Naive B cell (primary cell): ENCODE measurements at places on chromosomes 5 and 9.

DNA sequence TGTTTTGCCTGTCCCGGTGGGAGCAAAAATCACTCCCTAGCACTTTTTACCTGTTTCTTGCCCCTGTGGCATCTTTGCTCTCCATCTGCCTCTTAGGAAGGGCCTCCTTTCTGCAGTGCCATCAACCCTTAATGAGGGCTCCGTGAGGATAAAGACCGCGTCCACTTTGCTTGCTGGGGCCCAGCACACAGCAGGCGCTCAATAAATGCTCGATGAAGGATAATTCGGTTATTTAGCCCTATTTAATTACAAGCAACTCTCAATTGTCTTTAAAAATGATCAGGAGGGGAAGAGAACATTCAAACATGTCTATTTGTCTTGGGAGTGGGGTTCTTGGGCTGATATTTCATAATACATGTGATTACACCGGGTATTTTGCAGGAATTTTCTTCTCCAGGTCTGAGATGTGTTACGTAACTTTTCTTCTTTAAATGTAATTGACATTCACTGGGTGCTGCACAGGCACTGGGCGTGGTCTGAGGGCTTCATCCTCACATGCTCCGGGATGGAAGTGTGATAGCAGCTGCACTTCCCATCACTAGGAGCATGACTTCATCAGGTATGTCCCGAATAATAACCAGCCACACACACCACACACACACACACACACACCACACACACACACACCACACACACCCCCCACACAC, 19.8 kb upstream of the NTNG2 start:
- H3K27me3 ChIP-seq = peaks cover 89% of the 10 kb centered on the region
- H3K4me3 ChIP-seq = peak overlapping the region; percentile 74
- H3K4me1 ChIP-seq = peaks cover 13% of the 10 kb centered on the region
- DNase-seq = no peak
- H3K36me3 ChIP-seq = no peaks in the 10 kb centered on the region

DNA sequence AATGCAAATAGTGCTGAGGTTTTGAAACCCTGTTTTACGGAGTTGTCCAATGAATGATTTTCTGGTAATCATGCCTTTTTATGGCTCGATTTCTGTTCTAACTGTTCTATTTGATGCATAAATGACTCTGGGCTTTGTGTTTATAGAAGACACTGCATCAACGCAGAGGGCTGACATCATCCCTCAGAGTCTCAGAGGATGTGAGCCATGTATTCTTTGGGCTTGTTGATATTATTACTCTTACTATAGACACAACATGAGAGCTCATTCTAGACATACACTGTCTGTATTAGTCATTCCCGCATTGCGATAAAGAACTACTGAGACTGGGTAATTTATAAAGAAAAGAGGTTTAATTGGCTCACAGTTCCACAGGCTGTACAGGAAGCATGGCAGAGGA, 31.6 kb downstream of the CDH6 start:
- H3K4me1 ChIP-seq = no peaks in the 10 kb centered on the region
- no peaks in the 10 kb centered on the region for H3K27me3 ChIP-seq
- no peak overlapping the region for H3K4me3 ChIP-seq
- DNase-seq = no peak
- no peak overlapping the region for H3K27ac ChIP-seq

GRCh38 chr9:108083160-108083750, 593.7 kb upstream of the KLF4 start:
- H3K36me3 ChIP-seq = no peaks in the 10 kb centered on the region
- no peaks in the 10 kb centered on the region for H3K4me1 ChIP-seq
- no peak for DNase-seq
- H3K27ac ChIP-seq = no peak overlapping the region
- peaks cover 14% of the 10 kb centered on the region for H3K27me3 ChIP-seq
- H3K4me3 ChIP-seq = no peak overlapping the region

DNA sequence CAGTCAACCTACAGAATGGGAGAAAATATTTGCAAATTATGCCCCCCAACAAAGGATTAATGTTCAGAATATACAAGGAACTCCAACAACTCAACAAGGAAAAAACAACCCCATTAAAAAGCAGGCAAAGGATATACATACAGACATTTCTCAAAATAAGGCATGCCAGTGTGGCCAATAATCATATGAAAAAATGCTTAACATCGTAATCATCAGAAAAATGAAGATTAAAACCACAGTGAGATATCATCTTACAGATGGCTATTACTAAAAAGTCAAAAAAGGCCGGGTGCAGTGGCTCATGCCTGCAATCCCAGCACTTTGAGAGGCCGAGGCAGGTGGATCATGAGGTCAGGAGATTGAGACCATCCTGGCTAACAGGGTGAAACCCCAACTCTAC, 103.2 kb downstream of the KLHL3 start:
- no peak overlapping the region for H3K27ac ChIP-seq
- DNase-seq = no peak
- H3K4me1 ChIP-seq = no peaks in the 10 kb centered on the region
- H3K27me3 ChIP-seq = no peaks in the 10 kb centered on the region
- no peak overlapping the region for H3K4me3 ChIP-seq
- H3K36me3 ChIP-seq = peaks cover 11% of the 10 kb centered on the region

GRCh38 chr9:92720807-92721535, 43.7 kb downstream of the BICD2 start:
- H3K4me3 ChIP-seq = peak overlapping the region; percentile 28
- H3K27ac ChIP-seq = peak overlapping the region; percentile 81
- peaks cover 3% of the 10 kb centered on the region for H3K36me3 ChIP-seq
- peaks cover 46% of the 10 kb centered on the region for H3K4me1 ChIP-seq
- H3K27me3 ChIP-seq = no peaks in the 10 kb centered on the region

DNA sequence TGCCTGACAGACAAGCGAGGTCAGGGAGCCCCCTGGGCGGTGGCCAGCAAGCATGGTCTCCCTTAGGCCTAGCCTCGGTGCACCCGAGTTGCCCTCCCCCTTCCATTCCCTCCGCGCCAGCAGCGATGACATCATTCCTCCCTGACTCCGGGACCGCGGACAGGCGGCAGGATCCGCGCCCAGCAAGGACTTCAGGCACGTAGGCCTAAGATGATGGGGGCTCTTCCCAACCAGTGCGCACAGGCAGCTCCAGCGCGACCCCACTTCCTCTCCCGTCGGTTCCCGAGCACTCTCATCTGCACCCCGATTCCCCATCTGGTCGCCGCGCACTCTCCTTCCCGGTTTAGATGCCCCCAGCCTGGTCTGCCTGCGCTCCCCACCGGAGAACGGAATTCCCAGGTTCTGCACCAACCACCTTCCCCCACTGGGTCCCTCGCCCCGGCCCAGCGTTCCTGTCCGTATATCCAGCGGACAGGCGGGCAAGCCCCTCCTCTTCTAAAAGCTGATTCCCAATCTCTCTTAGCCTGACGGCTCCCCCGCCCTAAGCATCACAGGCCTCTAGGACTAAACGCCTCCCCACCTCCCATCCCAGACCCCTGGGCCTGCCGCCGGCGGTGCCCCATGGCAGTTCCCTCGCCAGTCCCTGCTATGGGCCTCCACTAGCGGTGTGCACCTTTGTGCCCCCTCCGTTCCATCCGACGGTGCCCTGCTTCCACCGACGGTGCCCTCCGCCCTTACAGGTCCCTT, 931 bp downstream of the FAM219A start:
- H3K36me3 ChIP-seq = peaks cover 4% of the 10 kb centered on the region
- H3K4me3 ChIP-seq = peak overlapping the region; percentile 94
- H3K27me3 ChIP-seq = peaks cover 13% of the 10 kb centered on the region

- no peaks in the 10 kb centered on the region for H3K36me3 ChIP-seq
- H3K27ac ChIP-seq = no peak overlapping the region
- H3K4me3 ChIP-seq = no peak overlapping the region
- peaks cover 44% of the 10 kb centered on the region for H3K27me3 ChIP-seq
These were observed 26.2 kb upstream of the HSPA9 start for GRCh38 chr5:138601444-138601843.

DNA sequence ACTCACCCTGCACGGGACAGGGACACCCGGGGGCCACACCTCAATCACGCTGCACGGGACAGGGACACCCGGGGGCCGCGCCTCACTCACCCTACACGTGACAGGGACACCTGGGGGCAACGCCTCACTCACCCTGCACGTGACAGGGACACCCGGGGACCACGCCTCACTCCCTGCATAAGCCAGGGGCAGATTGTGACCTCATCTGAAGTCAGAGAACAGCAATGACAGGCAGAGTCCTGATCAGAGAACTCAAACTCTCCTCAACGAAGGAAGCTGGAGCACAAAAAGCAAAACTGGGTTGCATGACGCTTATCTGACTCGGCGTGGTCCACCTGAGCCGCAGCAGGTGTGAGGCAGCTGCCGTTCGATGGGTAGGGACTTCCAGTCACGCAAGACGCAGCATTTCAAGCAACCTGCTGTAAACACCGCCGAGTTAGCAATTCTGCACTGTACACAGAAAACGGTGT, 3.2 kb downstream of the TERT start:
- peaks cover 5% of the 10 kb centered on the region for H3K27me3 ChIP-seq
- peaks cover 10% of the 10 kb centered on the region for H3K36me3 ChIP-seq
- H3K4me3 ChIP-seq = no peak overlapping the region

GRCh38 chr9:105401651-105402050, 46.2 kb upstream of the FSD1L start:
- no peak overlapping the region for H3K27ac ChIP-seq
- H3K27me3 ChIP-seq = no peaks in the 10 kb centered on the region
- no peak for DNase-seq
- H3K36me3 ChIP-seq = peaks cover under 1% of the 10 kb centered on the region

GRCh38 chr5:137184734-137185133, 314.4 kb downstream of the SPOCK1 start:
- H3K4me1 ChIP-seq = no peaks in the 10 kb centered on the region
- H3K36me3 ChIP-seq = no peaks in the 10 kb centered on the region
- DNase-seq = no peak
- no peak overlapping the region for H3K27ac ChIP-seq
- H3K4me3 ChIP-seq = no peak overlapping the region
- no peaks in the 10 kb centered on the region for H3K27me3 ChIP-seq

DNA sequence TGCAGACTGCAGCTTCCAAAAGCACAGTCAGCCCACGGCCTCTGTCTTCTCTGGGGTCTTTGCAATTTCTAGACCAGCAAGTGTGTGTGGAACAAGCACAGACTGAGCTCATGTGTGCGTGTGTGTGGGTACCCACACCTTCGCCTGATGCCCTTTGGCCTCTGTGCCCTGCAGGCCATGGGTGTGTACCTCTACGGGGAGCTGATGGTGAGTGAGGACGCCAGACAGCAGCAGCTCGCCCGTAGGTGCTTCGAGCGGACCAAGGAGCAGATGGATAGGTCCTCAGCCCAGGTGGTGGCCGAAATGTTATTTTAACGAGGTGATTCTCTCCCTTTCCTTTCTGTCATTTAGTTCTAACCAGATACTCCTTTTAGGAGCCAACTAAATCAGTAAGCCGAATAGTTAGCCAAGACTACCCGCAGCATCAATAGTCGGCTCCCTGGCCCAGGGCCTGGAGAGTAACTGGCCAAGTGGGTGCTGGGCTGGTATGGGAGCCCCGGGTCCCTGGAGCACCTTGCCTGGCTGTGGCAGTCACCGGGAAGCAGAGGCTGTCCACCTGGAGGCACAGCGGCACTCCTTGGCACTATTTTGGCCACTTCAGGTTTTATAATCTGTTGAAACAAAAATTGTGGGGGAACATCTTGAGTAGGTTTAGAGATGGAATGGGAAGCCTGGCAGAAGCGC, 235.0 kb downstream of the FANCC start:
- peaks cover 4% of the 10 kb centered on the region for H3K4me1 ChIP-seq
- no peaks in the 10 kb centered on the region for H3K27me3 ChIP-seq
- H3K4me3 ChIP-seq = no peak overlapping the region
- H3K27ac ChIP-seq = no peak overlapping the region
- peaks cover 16% of the 10 kb centered on the region for H3K36me3 ChIP-seq
- no peak for DNase-seq

DNA sequence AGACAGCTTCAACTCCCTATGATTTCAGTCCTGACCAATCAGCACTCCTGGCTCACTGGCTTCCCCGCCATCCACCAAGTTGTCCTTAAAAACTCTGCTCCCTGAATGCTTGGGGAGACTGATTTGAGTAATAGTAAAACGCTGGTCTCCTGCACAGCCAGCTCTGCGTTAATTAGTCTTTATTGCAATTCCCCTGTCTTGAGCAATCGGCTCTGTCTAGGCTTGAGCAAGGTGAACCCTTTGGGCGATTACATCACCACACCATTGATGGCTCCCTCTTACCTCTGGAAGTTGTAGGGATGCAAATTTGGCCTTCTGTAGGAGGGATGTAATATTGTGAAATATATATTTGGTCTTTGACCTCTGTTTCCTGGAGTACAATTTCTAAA, 2.9 kb upstream of the SLC23A1 start:
- DNase-seq = no peak
- peaks cover 66% of the 10 kb centered on the region for H3K4me1 ChIP-seq
- no peaks in the 10 kb centered on the region for H3K27me3 ChIP-seq
- H3K27ac ChIP-seq = no peak overlapping the region
- no peaks in the 10 kb centered on the region for H3K36me3 ChIP-seq
